Right lobe of liver (tissue), 6 donors: ENCODE measurements at places on chromosomes 13 and 19. TPM values are rescaled to one million over a fixed set of nuclear protein-coding genes. Genes with fewer than 3 reads are reported as not detected.
A peak's percentile ranks its signal among the peaks of the same experiment; 100 is the strongest.

GRCh38 chr19:42294471-42295137, 7.3 kb upstream of the PRR19 start:
- DNase-seq = peak; percentile 28

Gene MADCAM1
- total RNA-seq = 0.32 TPM

DNA sequence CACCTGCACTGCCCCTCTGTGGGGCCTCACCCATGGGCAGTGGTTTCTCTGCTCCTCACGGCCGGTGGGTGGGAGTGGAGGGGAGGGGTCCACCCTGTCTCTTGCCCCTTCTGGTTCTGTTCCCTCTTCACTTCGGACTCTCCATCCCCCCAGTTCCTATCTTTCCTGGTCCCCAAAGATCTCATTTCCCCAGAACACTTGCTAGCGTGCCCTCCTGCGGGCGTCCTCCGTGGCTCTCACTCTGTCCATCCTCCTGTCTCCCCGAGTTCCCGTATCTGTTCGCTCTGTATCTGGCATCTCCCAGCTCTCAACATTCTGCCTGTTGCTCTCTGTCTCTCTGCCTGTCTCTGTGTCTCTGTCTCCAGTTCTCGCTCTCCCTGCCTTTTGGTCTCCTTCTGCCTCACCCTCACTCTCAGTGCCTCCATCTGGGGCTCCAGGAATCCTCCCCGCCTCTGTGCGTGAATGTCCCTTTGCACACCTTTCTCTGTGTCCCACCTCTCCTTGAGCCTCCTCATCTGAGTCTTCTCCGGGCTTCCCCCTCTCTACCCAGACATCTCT, 363 bp downstream of the SPIB start:
- no peak for DNase-seq

DNA sequence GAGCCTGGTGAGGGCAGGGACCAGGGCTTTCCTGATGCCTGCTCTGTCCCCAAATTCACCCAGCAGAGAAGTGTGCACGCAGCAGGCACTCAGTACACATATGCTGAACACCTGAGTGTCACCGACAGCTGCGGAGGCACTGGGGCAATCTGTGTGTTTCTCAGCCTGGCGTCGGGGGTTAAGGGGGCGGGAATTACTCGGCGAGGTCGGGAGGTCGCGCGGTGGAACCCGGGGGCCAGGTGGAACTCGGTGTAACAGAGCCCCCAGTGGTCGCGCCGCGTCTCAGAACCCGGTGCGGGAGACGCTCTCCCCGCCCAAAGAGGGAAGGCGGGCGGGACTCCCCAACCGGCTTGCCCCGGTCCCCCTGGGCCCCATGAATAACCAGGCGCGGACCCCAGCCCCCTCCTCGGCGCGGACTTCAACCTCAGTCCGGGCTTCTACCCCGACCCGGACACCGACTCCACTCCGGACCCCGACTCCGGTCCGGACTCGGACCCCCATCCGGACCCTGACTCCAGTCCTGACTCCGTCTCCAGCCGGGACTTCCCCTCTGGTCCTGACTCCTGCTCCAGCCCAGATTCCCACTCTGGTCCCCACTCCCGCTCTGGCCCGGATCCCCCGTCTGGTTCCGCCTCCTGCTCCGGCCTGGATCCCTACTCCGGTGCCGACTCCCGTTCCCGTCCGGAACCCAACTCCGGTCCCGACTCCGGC, at the start of gene SELENOV:
SELENOV (plus strand) TSS at position 300 of the 711 bp plus-strand sequence; CDS start at position 374, 74 bp downstream.
- DNase-seq = peak; percentile 27

Gene ZNF667
- 0.59 TPM for total RNA-seq

DNA sequence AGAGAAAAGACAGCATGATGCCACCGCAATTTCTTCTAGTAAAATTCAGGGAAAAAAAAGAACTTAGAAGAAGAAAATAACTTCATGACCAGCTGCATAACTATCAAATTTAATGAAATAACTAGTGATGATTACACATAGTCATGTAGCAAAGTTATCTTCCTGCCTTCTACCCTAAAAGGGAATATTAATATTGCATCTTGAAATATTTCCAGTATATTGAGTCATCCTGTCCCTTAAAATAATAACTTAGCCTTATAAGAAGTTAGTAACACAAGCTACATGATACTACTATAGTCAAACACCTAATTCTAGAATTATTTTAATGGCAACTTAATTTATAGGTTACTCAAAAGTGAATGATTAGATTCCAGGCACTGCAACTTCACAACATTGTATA, 289.2 kb downstream of the KLF12 start:
- no peak for DNase-seq

Gene TMPRSS9
- 5.9 TPM for total RNA-seq

- DNase-seq = no peak
These were observed 538 bp downstream of the LSM4 start for GRCh38 chr19:18322318-18322758.

GRCh38 chr13:46679369-46680120, 117.4 kb downstream of the ESD start:
- peak; percentile 55 for DNase-seq

DNA sequence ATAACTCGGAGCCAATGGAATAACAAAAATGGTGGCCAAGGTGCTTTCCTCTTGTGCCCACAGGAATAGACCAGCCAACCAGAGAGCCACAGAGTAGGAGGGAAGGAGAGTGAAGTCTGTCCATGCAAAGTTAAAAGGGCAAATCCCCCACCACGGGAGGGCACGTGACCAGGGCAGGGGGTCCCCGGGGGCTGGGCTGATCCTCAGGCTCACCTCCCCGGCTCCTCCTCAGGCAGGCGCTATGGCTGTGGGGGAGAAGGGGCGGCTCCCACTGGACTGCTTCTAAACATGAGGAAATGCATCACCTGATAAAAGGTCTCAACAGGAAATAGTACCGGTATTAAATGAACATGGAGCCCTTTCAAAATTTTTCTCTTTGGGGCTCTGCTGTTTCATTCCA, 73.2 kb upstream of the SLC15A1 start:
- no peak for DNase-seq

DNA sequence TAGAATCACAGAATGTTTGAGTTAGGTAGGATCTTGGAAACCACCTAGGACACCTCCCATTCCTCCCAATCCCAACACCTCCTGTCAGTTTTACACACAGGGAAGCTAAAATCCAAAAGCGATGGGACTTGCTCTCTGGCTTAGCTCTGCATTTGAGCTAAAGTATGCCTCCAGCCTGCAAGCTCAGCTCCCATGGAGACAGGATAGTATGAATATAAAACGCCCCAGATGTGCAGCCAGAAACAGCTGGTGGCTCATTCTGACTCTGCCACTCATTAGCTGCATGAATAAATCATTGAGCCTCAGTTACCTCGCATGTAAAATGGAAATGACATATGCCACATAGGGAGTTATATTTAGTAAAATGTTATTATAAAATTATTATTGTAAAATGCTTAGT, 336.0 kb downstream of the SUCLA2 start:
- DNase-seq = no peak

- DNase-seq = no peak
These were observed 14.4 kb downstream of the NAXD start for GRCh38 chr13:110629735-110630134.

DNA sequence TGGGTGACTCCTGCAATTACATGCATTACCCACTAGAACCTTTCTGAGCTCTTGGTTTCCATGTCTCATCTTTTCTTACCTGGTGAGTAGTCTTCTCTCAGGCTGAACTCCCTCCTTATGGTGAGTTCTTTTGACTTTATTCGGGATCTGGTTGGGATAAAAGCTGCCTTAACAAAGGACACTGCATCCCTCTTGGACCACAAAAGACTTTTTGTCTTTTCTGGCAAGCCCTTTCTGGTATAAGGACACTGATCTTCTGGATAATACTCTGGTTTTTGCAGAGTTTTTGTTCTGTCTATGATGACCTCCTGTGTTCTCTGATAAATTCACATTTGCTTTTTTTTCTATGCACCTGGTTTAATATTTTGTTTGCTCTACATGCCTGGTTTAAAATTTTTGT, 66.7 kb downstream of the SLITRK1 start:
- no peak for DNase-seq

- no peak for DNase-seq
These were observed 131.9 kb downstream of the ITGBL1 start for GRCh38 chr13:101584331-101584730.

DNA sequence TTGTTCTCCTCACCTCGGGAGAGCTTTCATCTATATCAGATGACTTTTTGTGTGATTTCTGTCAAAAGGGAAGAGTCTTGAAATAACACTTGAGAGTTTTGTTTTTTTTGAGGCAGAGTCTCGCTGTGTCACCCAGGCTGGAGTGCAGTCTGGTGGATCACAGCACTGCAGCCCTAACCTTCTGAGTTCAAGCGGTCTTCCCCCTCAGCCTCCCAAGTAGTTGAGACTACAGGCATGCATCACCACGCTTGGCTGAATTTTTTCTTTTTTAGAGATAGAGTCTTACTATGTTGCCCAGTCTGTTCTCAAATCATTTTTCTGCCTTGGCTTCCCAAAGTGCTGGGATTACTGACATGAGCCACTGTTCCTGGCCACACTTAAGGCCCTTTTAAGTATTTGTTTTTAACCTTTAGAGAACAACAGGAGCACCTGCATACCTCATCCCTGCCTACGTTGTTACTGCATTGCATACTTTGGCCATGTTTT, 11.4 kb downstream of the NDFIP2 start:
- DNase-seq = no peak

- DNase-seq = no peak
These were observed 334.2 kb downstream of the KLF12 start for GRCh38 chr13:73800011-73800410.

DNA sequence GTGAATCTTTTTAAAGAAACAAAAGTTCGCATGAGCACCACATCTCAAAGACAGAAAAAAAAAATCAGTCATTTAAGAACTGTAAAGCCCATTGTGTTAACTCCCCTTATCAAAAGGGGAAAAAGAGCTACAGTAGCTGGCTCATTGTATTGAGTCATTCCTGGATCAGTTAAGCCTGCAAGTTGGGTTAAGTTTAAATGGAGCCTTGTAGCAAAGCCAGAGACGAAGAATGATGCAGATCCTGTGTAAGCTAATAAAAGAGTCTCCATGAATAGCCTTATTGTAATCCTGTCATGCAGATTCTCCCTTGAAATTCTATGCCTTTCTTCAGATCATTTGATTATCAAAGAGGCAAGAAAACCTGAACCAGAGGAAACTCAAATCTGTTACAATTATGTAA, 83.8 kb downstream of the CRYL1 start:
- DNase-seq = no peak

Gene ZNF260
- total RNA-seq = 3.2 TPM

DNA sequence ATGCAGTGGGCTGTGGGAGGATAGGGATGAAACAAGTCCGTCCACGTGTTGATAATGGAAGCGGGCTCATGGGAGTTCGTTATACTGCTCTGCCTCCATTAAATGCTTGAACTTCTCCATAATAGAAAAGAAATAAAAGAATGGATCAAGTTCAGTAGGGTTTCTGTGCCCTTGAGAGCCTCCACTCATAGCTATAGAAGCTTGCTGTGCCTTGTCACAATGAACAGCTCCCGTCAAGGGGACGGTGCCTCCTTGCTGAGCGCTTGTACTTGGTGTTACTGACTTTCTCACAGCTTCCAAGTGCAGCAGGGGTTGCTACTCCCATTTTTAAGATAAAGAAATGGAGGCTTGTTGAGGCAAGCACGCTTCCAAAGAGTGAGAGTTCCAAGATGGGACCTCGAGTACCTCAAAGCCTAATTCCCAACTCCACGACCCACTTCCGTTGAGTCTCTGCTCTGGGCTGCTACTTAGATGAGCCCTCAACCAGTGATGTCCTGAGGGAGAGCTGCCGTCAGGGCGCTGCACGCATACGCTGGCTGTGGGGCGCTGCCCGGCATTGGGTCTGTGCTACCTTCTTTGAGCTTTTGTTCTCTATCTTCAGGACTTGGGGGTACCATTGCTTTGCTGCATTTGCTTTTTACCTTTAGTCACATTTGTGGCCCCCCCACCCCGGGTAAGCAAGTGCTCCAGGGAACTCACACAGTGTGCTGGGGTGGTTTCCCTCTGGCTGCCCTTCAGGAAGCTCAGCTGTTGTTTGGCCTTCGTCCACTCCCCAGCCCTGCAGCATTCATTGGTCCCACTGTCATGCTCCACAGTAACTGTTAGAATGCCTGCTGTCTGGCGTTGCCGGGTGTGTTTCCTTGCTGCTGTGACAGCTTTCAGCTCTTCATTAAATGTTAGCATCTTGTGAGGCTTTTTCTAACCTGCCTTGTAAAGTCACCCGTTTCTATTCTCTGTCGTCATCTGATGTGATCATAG, 9.5 kb downstream of the SNRNP70 start:
- DNase-seq = no peak

GRCh38 chr13:28761586-28761985, 42.8 kb upstream of the SLC46A3 start:
- DNase-seq = no peak

Gene FXYD7
- not detected for total RNA-seq

DNA sequence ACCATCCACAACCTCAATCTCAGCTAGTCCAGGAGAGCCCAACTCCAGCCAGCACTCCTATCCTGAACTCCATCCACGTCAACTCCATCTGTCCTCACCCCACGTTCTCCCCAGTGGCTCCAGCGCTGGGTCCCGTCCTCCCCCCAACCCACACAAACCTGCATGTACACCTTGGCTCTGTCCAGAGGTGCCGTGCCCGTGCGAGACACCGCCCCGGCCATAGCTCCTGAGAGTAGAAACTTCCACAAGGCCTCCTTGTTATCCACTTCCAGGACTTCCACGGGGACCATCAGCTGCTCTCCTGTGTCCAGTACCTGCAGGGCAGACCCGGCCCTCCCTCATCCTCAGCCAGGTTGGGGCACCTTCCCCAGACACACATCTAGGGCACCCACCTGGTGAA, 1.7 kb downstream of the SLC25A41 start:
- DNase-seq = no peak

DNA sequence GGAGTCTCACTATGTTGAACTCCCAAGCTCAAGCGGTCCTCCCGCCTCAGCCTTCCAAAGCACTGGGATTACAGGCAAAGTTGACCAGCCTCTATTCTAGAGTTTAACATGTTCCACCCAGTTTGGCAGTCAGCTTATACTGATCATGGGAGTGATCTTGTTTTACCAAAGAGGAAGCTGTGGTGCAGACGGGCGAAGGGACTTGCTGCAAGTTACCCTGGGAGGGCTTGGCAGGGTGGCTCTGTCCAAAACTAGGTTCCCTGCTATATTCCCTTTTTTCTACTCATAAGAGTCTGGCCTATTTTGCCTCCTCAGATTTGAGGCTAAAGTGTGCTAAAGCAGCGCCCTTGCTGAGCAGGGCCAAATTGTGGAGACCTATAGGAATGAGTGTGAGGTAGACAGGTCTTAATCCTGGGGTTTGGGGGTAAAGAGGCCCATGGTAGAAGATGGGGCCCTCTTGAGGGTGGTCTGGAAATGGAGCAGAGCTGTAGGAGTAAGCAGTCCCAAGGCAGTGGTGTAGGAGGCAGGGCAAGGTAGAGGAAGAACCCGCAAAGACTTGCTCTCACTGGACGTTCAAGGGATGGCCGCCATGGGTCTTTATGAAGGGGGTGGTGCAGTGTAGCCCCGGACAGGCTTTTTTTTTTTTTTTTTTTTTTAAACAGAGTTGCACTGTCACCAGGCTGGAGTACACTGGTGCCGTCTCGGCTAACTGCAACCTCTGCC, 3.3 kb downstream of the RPS19 start:
- no peak for DNase-seq

DNA sequence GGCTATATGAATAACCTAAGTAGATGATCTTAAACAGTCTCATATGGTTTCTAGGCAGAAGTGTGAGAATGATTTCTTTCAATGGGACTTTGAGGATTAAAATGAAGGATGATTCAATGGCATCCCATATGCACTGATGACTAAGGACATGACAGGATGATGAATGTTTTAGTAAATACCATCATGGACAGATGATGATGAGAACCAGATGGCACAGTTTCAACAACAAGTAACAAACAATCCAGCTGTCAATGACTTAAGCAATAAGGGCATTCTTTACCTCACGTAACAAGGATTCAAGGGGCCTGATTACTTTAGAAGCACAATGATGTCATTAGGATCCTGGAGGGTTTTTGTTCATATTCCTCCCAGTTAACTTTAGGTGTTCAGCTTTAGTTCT, 2678.4 kb downstream of the PCDH9 start:
- no peak for DNase-seq
